ENCODE measurements at places on chromosomes 2 and 18.
A peak's percentile ranks its signal among the peaks of the same experiment; 100 is the strongest.

- DNase-seq = no peak
Observed at GRCh38 chr2:54579682-54580620, 123.8 kb downstream of the SPTBN1 start.

DNA sequence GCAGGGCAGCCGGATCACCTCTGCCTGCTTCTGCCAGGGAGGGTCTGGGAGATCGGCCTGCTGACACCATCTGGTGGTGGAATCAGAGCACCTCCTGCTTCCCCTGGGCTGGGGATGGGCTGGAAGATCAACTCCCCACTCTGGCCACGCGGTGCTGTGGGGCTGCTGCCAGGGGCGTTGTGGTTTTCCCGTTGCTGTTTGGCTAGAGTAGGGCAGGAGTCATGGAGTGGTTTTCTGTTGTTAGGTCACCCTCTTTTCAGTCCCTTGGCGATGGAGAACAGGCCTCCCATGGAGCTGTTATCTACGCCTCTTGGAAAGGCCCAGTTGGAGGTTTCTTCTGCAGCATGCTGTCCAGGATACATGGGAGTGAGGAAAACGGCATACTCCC is 15.2 kb downstream of the BCL2L11 start:
- DNase-seq = no peak

GRCh38 chr2:54073796-54074195 is 41.6 kb upstream of the ACYP2 start:
- DNase-seq = no peak

DNA sequence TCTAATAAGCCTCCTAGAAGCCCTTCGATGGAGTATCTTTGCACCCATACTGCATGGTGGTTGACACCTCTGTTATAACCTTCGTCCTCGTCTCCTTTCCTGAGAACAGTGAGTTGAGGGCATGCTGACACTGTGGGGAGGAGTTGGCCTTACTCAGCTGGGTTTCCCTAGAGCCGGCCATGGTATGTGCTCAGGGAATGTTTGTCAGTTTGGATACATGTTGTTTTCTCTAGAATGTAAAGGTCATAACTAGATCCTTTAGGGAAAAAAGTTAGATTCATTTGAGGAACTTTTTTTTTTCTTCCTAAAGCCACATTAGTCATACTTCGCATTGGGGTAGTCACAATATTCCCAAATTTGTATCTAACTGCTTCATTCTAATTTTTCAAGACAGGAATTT is 106.0 kb upstream of the FOSL2 start:
- peak; percentile 22 for DNase-seq

All from AG09319 (cell line).